Gastroesophageal sphincter (tissue), 4 donors: ENCODE measurements at places on chromosomes 6 and 20.

DNA sequence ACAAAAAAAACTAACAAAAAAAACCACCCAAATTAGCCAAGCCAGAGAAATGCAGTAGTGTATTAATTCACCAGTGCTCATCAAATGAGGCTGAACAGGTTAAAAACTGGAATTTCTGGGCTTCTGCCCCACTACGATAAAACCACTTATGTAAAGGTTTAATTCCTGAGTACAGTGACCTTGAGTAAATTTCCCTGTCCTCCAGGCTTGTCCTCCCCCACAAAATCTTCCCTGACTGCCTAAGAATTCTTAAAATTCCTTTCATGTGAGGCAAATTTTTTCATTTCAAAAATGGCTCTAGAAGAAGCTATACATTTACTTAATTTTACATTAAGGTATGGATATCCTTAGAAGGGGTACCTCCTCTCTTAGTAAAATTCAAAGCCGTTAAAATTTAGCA is 80.1 kb upstream of the ID4 start:
- no peak for ATAC-seq

DNA sequence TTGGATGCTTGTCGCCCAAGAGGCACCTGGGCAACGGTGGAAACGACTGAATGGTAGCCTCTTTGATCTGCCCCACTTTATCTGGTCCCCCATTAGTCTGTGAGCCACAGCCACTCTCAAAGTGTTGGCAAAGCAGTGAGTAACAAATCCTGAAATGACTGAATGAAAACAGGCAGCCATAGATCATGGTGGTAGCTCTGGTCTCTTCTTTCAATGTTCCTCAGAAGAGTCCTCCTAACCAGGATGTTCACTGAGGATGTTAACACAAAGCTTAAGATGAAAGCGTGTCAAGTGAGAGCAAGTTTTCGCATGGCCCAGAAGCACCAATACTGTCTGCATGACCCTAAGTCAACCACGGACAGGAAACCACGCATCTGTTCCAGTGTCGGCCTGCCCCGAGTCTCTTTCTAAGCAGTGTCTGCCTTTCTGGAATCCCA is 107.3 kb downstream of the IRF4 start:
- no peak for ATAC-seq

DNA sequence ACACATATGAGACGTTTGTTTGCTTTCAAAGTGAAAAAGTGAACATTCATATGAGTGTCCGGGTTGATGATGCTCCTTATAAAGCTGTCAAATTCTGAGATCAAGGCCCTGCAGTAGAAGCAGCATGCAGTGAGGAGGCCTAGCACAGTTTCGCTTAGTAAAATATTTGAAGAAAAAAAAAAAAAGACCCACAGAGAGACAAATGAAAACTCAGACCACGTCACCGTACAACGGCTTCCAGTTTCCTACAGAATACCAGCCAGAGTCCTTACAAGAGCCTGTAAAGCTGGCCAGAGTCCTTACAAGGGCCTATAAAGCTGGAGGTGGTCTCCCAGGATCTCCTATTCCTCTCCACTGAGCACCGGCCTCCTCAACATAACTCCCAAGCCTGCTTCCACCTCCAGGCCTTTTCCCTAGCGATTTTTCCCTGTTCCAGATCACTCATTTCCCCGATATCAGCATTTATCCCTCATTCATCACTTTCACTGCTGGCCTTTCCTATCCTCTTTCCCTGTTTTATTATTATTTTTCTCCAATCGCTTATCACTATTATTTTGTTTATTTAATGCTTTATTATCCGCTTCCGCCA is 1.5 kb upstream of the HMGN4 start:
- ATAC-seq: no peak

DNA sequence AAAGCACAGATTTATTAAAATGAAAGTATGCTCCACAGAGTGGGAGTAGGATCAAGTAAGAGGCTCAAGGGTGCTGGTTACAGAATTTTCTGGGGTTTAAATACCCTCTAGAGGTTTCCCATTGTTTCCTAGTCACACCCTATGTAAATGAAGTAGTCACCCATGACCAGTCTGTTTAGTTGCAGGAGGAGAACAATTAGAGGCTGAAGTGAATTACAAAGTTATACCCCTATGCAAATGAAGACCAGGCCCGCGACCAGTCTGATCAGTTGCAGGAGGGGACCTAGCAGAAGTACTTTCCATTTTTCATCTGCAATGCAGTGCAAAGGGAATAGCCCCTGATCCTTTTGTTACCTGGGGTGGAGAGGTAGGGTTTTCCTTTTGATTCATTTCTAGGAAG is 11.8 kb upstream of the FILIP1 start:
- ATAC-seq: no peak

GRCh38 chr6:129923530-129924250 is 62.6 kb upstream of the TMEM244 start:
- no peak for ATAC-seq

- ATAC-seq: no peak
Observed at GRCh38 chr6:136546331-136546730, 3.9 kb downstream of the MAP7 start.

- peak; percentile 81 for ATAC-seq
Observed at GRCh38 chr6:6758915-6759654, 170.6 kb downstream of the LY86 start.

DNA sequence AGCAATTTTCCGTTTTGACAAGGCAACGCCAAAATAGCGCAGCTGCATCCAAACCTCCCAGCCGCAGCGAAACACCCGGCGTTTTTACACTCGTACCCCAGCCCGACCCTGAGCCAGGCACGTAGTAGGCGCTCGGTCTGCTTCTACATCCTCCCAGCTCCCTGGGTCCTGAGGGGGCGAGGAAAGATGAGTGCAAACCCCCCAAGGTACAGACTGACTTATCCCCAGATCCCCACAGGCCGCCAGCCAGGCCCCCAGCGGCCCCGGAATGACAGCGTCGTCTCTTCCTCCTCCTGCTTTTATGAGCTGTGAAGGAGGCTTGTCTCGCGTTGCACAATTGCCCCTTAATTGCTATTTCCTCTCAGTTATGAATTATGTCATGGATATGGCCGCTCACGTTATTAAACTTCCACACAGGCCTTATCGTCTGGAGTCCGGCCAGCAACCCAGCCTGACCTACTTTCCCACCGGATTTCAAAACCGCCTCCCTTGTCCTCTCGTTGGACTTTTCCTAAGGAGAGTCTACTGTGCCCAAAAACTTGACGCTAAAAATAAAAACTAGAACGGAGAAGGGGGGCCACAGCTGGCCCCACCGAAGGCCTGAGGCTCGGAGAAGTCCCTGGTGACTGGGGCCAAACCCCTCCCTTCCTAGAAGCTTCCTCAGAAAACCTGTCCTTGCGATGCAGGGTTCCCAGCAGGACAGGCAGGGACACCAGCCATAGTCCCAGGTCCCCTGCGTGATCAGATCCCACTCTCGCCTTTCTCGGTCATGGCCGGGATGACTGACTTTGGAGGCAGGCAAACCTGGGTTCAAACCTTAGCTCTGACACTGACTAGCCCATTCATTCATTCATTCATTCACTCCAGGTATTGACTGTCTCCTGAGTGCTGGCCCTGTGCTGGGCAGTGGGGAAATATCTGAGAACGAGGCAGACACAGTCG is 130.9 kb upstream of the PTPN1 start:
- ATAC-seq: peak; percentile 92

DNA sequence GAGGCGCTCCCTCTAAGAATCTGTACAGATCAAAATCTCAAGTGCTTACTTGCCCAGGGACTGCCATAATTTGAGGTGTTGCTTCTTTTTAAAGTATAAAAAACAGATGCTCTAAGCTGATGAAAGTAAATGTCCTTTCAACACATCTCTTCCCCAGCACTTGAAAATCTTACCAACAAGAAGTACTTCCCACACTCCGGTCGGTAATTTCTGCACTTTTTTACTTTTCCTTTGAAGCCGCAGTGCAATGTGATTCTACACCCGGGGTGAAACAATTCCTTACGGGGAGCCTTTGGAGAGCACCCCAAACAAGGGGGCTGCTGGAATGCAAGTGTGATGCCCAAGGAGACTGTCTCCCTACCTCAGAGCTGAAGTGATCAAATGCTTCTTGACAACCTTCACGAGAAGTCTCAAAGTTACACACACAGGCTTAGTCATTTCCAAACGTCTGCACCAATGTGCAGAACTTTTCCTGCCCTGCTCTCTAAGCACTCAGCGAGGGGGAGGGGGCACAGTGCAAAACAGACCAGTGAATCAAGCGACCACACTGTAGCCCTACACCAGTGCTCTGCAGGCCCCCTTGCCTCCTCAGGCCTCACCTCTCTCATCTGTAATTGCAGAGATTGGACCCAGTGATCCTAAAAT is 56.7 kb downstream of the ATXN1 start:
- ATAC-seq: no peak

- ATAC-seq: peak; percentile 22
Observed at GRCh38 chr20:61643656-61644377, 391.8 kb downstream of the CDH4 start.

GRCh38 chr20:10652660-10653261 is 21.0 kb downstream of the JAG1 start:
- no peak for ATAC-seq

DNA sequence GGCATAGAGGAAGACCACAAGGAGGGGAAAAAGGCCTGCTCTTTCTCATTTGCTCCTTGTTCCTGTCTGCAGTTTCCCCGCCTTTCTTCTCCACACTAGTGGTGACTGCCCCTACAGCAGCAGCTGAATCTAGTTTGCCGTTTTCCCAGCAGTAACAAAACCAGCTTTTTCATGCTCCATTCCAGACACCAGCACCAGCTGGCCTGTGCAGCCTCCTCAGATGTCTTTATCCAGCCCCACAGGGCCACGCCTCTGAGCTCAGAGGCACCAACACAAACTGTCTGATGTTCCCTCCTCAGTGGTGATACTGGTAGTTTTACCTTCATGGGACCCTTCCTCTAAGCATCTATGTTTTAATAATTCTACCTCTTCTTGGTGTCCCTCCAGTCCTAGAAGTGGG is 70.4 kb upstream of the SLC24A3 start:
- no peak for ATAC-seq

- no peak for ATAC-seq
Observed at GRCh38 chr6:89284963-89285735, 29.9 kb downstream of the GABRR2 start.

GRCh38 chr6:19771753-19772336 is 65.3 kb upstream of the ID4 start:
- ATAC-seq: no peak

DNA sequence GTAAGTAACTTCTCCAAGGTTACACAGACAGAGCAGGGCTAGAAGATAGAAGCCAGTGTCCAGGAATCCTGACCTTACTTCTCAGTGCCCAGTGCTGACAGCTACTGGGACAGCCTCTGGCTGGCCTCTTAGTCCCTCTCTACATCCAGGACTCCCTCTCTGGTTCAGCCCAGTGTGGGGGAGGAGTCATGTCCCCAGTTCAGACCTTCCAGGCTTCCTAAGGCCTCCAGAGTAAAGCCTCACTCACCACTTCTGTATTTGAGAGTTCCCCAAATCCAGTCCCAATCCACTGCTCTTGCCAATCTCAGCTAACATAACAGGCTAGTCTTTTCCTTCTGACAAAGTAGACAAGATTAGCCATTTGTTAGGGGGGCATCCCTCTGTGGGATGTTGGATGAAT is 36.9 kb upstream of the EPB41L1 start:
- peak; percentile 31 for ATAC-seq

DNA sequence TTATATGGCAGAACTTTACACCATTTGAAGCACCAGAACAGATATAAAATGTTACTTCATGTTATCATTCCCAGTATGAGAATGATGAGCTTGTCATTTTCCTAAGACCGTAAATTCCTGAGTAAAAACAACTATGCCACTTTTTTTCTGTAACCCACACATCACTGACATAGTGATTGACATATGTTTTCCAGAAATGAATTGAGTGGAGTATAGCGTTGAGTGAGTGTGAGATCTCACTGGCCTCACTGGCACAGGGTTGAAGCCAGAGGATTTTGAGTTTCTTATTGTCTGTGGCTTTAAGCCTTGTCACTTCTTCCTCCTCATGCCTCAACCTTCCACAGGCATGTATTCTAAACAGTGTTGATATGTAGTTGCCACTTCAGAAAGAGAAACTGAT is 62.3 kb downstream of the PDE7B start:
- ATAC-seq: no peak

DNA sequence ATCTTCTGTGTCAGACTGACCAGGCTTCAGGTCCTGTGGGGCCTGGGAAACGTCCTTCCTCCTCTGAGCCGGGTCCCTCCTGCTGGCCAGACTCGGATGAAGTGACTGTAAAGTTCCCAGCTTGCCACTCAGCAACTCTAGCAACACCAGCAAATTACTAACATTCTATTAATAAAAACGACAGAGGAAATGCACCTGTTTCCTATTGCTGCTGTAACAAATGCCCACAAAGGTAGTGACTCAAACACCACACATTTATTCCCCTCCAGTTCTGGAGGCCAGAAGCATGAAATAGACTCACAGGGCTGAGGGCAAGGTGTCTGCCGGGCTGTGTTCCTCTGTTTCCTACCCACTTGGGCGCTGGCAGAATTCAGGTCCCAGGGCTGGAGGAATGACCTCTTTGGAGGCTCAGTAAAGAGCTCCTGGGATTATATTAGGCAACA is 48.8 kb downstream of the CTCFL start:
- ATAC-seq: peak; percentile 52

GRCh38 chr20:33796907-33797544 is 14.1 kb upstream of the CHMP4B start:
- no peak for ATAC-seq
